Left lobe of liver (tissue), 2 donors: ENCODE measurements at places on chromosomes 3 and 15. TPM values are rescaled to one million over a fixed set of nuclear protein-coding genes. Genes with fewer than 3 reads are reported as not detected.

GRCh38 chr15:52281085-52282035, 14.2 kb downstream of the MYO5C start:
- DNase-seq = peak; percentile 82

The EPHB1 gene
- 8.1 TPM for total RNA-seq

GRCh38 chr3:187318819-187319616, 27.5 kb upstream of the MASP1 start:
- peak; percentile 53 for DNase-seq

The STAC gene
- total RNA-seq = 0.65 TPM

DNA sequence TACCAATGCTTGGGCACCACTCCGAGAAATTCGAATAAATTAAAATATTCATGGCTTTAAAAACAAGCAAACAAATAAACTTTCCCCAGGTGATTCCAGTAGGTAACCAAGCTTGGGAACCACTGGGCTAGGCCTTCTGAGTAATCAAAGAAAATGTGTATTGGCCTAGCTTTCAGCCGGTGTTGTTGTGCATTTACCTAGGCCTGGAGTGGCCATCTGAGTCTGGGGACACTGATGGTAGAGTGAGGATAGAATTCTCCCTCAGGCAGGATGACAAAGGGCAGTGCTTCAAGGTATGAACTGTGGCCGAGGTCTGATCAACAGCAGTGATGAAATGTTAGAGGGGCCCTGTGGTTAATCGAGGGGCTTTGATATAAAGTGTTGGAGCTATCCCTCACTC, 440.5 kb downstream of the EPHB1 start:
- no peak for DNase-seq

- no peak for DNase-seq
Measured at GRCh38 chr3:157667493-157667892, 164.3 kb upstream of the VEPH1 start.

- peak; percentile 53 for DNase-seq
Measured at GRCh38 chr3:171678971-171679492, 131.3 kb downstream of the PLD1 start.

GRCh38 chr3:180288816-180289215, 252.1 kb upstream of the PEX5L start:
- DNase-seq = no peak

The DUOXA2 gene
- total RNA-seq = not detected

DNA sequence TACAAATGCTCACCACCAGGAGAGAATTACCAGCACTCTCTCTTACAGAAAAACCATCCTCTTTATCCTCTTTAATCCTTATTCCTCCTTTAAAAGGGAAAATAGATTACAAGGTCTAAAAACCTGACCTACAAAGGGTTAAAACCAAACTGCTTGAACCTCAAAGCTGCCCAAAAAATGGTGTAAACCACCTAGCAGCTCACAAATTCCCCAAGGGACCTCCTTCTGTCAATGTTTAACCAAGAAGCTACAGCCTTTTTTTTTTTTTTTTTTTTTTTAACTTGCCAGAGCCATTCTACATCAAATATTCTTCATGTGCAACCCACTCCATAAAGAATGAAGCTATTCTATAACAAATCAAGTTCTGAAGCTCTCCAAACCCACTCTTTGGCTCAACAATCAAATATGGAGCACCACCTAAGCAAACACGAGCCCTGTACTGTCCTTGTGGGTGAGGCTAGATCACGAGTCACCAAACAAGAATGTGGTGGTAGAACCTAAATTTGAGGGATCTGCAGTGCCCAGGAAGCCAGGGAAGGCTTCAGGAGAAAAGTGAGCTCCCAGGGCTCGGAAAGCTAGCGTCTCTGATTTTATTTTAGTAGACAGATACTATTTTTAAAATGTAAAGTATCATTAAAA, 20.1 kb downstream of the OSBPL10 start:
- DNase-seq = no peak

- DNase-seq = no peak
Measured at GRCh38 chr3:82627733-82628132, 866.3 kb upstream of the GBE1 start.

GRCh38 chr3:49359623-49360022, 1.5 kb upstream of the GPX1 start:
- no peak for DNase-seq

- DNase-seq = peak; percentile 66
Measured at GRCh38 chr3:43317461-43318316, 31.3 kb downstream of the SNRK start.

The ARID3B gene
- total RNA-seq = 3.7 TPM

DNA sequence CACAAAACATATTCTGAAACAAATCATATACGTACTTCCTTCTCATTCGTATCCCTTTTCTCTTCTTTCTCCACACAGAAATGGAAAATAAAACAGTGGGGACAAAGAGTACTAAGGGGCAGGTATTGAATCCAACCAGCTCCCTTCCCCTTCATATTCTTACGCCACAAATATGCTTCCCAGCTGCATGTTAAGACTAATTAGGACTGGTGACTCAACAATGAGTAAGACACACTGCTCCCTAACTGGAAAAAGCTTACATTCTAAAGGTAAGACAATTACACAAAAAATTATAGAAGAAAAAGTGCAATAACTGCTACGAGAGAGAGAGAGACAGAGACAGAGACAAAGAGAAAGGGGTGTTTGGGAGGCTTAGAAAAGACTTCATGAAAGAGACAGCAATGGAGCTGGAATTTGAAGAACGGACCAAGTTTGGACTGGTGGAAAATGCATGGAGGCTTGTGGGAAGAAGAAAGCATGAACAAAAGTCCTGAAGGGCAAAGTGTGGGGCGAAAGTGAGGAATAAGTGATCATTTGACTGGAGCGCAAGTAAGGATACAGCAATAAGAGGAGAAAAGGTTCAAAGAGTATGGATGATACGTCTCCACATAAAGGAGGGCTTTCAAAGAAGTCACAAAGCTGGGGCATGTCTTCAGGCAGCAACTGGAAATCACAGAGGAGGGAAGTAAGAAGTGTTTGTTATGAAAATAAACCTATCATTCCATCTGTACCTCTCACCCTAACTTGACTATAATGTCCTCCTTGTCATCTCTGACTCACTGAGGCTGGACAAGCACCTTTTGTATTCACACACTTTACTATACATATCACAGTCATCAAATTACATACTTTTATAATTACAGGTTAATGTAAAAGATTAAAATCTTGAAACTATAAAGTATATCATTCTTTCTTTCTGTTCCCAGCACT, 49.2 kb downstream of the RYK start:
- no peak for DNase-seq

DNA sequence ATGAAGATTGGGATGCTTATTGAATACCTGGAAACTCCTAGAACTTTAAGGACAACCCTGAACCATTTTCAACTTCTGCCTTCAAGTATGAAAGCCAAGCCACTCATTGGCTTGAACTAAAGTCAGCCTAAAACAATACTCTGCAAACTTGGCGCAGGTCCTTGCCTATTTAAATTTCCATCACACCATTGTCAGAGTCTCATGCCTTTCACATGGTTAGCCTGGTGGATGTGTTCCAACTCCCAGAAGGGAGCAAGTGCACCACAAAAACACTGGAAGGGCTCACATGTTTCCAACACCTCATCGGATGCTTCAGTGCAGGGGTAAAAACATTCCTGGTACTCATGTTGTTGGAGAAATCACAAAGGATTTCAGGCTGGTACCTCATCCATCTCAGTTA, 511.6 kb upstream of the MDFIC2 start:
- no peak for DNase-seq

The COLQ gene
- total RNA-seq = 1.3 TPM

The BOC gene
- 0.50 TPM for total RNA-seq
